ENCODE measurements at places on chromosomes 4 and X.
A peak's percentile ranks its signal among the peaks of the same experiment; 100 is the strongest.

- DNase-seq: no peak
Measured at GRCh38 chr4:94548571-94548970, 96.8 kb downstream of the PDLIM5 start.

GRCh38 chr4:137393044-137393443, 139.2 kb downstream of the PCDH18 start:
- DNase-seq: no peak

DNA sequence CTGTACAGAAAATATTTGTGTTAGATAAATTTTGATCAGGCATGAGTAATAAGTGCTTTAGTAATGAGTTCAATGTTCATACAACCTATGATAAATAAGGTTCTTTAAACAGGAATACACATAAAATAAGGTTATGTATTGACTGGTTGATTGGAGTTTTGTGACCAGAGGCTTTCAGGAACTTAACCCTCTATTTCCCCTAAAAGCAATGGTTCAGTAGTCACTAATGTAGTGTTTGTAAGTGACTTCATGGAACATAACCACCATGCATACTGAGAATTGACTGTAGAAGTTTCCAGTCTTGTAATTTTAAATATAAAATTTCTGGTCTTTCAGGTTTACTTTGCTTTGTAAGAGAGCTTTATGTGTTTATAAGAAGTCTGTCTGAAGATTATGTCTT, 28.1 kb downstream of the HPGD start:
- DNase-seq: no peak

GRCh38 chr4:6507345-6507744, 34.9 kb upstream of the PPP2R2C start:
- DNase-seq: no peak

DNA sequence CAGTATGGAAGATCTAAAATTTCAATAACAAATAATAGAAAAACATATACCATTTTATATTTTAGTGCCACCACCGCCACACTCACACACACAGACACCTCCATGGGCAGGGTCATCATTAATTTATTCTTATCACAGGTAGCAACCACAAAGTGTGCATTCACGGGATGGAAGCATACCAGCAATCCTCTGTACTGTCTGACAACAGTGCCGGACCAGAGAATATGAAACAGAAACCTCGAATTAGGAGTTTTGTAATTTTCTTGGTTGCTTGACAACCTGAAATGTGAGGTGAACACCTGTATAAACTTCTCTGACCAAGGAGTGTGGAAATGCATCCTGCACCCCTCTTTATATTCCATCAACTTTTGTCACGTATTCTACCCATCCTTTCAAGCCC, 213.9 kb upstream of the KCNIP4 start:
- no peak for DNase-seq

GRCh38 chr4:78343682-78344081, 207.9 kb upstream of the ANXA3 start:
- DNase-seq: no peak

GRCh38 chr4:21211846-21212245, 511.6 kb downstream of the PACRGL start:
- no peak for DNase-seq

DNA sequence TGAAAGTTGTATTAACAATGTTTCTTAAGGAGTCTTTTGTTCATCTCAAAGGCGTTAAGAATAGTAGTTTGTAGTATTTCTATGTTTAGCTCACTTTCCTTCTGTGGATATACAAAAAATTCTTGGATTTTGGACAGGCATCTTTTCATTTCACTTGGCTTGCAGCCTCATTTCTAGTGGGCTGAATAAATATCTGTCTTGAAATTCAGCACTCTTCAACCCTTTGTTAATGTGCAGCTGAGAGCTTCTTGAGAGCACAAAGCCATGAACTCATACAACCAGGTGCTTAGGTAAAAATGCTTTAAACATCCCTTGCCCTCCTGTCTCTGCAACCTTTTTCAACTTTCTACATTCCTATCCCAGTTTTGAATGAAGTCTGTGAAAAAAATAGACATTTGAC, 1003.2 kb downstream of the C4orf33 start:
- no peak for DNase-seq

DNA sequence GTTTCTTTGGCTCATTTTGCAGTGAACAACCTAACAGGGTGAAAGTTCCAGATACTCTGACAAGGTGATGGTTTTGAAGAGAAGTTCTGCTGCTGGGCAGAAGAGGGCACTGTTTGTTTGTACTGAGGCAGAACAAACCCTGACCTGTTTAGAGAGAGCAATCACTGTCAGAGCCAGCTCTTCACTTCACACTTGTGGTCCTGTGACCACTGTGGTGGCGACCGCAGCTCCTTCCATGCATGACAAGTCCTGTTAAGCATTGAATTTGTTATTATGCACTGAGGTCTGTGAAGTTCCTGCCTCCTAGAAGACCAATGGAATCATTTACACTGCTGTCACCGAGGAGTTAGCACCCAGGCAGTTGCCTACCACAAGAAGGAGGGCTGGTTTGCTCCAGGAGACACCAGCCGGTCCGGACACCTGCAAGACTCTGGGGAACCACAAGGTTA, 86.6 kb downstream of the ZNF330 start:
- DNase-seq: peak; percentile 74

DNA sequence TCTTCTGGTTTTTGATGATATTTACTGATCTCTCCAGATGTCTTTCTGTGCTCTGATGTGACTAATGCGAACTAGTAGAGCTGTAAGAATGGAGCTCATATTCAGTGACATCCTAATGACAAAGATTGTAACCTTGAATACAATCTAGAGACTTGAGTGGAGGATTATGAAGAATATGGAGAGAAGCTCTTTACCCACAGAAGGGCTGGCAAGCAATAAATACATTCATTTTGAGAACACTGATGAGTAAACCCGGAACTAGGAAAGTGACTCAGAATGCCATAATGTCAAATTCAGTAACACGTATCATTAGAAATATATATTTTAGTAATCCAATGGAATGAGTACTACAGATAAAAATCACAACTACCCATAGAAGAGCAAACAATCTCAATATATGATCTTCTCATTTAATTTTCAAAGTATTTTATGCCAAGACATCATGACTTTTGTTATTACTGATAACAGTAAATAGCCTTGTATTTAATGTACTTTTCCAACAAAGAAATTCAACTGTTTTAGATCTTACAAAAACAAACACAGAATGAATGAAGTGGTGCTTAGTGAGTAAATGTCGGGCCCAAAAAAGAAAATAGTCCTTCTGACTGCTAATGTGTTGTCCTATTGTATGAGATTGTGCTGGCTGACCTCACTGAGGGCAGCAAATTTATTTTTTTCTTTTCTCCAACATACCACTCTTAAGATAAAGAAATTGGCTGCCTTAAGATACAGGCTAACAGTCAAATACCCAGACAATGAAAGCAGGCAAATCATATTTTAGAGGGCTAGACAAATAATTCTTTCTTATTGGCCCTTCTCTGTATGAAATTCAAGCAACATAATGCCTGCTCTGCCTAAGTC, 49.2 kb upstream of the HDAC8 start:
- peak; percentile 7 for DNase-seq

- peak; percentile 56 for DNase-seq
Measured at GRCh38 chr4:142265536-142265935, 580.6 kb downstream of the INPP4B start.

- DNase-seq: no peak
Measured at GRCh38 chr4:151718984-151719955, 41.5 kb downstream of the GATB start.

GRCh38 chr4:185562531-185562930, 27.2 kb upstream of the PDLIM3 start:
- DNase-seq: no peak

DNA sequence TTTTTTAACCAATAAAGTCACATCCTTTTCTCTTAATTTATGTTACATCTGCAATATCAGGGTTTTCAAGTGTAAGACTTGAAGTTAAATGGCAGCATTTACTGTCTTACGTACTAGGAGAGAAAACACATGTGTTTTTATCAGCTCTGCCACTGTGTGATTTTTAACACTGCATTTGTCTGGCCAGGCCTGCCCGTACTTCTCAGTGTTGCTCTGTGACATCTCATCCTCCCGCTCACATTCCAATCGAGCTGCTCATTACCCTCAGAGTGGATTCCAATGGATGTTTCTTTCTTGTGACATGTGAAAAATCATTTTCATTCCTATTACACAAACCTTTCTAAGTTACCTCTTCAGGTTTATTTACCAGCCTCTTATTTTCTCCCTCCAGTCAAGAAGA, 420.3 kb downstream of the FAT4 start:
- no peak for DNase-seq

- DNase-seq: no peak
Measured at GRCh38 chr4:127540497-127541025, 92.2 kb upstream of the INTU start.

GRCh38 chr4:183424109-183424744, 20.2 kb upstream of the CDKN2AIP start:
- DNase-seq: no peak

DNA sequence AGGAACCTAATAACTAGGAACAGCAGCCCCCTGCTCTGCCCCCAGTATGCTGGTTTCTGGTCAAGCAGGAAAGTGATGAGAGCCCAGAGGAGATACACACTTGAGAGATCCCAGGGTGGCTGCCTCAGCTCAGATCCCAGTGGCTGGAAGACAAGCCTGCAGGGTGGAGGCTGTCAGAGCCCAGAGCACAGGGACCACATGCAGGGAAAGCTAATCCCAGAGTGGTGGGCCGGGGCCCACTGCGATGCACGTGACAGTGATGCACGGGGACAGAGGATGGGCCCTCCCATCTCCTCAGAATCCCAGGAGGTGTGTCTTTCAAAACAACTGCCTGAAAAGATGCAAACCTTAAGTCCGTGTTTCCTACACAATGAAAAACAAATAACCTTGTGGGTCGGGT, 29.1 kb upstream of the CRMP1 start:
- no peak for DNase-seq

GRCh38 chrX:30259927-30260326, 13.0 kb downstream of the MAGEB1 start:
- no peak for DNase-seq

DNA sequence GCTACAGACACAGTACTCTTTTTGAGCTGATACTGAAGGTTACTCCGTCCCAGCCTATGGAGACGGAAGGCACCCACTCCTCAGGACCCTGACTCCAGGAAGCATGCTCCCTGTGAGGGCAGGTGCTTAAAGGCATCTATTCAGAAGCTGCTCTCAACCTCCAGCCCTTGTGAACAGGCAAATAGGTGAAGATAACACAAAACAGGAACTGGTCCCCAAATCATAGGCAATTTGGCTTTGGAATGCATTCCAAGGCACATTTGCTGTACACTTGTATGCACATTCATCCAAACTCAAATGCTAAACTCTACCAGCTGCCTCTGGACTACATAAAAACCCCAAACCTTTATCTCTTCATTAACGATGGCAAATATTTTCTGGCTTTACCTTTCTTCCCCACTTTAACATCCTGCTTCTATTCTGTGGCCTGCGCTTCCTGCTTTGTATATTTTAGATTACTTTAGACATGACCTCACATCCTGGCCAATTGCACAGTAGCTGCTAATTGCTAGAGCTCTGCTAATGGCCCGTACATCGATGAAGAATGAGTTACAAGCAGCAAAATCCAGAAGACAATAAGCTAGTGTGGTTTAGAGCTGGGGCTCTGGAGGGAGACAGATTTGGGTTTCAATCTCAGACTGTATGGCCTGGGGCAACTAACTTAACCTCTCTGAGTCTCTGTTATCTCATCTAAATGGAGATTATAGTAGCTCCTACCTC, 3.2 kb downstream of the SEL1L3 start:
- peak; percentile 53 for DNase-seq

GRCh38 chr4:168440442-168441264, 39.6 kb downstream of the DDX60L start:
- no peak for DNase-seq

DNA sequence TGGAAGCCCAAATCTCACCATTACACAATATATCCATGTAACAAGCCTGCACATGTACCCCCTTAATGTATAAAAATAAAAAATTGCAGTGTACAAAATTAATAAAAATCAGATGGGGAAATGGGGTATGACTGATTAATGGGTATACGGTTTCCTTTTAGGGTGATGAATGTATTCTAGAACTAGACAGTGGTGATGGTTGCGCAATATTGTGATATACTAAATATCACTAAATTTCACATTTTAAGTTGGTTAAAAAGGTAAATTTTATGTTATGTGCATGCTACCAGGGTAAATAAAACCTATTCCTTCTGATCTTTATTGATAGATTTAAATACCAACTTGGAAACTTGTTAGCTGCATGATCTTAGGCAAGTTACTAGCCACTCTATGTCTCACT, 129.4 kb downstream of the SPANXA1 start:
- DNase-seq: no peak

Measured in activated naive CD4-positive, alpha-beta T cell treated with anti-CD3 and anti-CD28 coated beads for 36 hours (primary cell).